ENCODE measurements at places on chromosomes 3 and 15. TPM values are rescaled to one million over a fixed set of nuclear protein-coding genes. Genes with fewer than 3 reads are reported as not detected.

- no peak for DNase-seq
These were observed 53.2 kb upstream of the HEG1 start for GRCh38 chr3:125108833-125109535.

DNA sequence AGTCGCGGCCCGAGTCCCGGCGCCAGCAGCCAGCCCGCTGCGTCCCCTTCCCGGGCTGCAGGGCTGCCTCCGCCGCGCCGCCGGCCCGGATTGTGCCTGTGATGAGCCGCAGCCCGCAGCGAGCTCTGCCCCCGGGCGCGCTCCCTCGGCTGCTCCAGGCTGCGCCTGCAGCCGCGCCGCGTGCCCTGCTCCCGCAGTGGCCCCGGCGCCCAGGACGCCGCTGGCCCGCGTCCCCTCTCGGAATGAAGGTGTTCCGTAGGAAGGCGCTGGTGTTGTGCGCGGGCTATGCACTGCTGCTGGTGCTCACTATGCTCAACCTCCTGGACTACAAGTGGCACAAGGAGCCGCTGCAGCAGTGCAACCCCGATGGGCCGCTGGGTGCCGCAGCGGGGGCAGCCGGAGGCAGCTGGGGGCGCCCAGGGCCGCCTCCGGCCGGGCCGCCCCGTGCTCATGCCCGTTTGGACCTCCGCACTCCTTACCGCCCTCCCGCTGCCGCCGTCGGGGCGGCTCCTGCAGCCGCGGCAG, 1.2 kb downstream of the CHST2 start:
- no peak for DNase-seq

IL5RA gene
- not detected for total RNA-seq

TMEM207 gene
- total RNA-seq = not detected

CACNA2D3 gene
- total RNA-seq = not detected
